ENCODE measurements at places on chromosomes 12 and 14. TPM values are rescaled to one million over a fixed set of nuclear protein-coding genes. Genes with fewer than 3 reads are reported as not detected.

- no peak overlapping the region for H3K4me3 ChIP-seq
- no peaks in the 10 kb centered on the region for H3K4me1 ChIP-seq
- no peaks in the 10 kb centered on the region for H3K27me3 ChIP-seq
Measured at GRCh38 chr12:66942741-66943465, 264.0 kb upstream of the GRIP1 start.

GRCh38 chr14:22448905-22449599 lies 140.0 kb downstream of the DAD1 start:
- no peak overlapping the region for H3K27ac ChIP-seq
- DNase-seq, result no peak
- H3K4me3 ChIP-seq, result no peak overlapping the region
- H3K36me3 ChIP-seq, result no peaks in the 10 kb centered on the region

DNA sequence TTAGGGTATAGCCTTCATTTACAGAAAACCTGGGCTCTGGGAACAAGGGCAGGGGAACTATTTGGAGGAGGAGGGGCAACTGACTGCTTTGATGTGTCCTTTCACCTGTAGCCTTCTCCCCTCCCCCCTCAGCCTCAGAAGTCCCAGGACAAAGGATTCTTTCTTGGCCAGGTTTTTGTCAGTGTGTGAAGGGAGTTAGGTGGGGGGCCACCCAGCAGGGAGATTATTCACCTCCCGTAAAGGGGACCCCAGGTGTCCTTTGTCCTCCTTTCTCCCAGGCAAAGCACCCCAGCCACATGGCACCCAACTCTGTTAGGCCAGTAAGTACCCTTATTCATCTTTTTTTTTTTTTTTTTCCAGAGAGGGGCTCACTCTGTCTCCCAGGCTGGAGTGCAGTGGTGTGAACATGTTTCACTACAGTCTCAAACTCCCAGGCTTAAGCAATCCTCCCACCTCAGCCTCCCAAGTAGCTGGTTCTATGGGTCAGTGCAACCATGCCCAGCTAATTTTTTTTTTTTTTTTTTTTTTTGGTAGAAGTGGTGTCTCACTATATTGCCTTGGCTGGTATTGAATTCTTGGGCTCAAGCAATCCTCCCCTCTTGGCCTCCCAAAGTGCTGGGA lies 723 bp upstream of the NFE2 start:
- DNase-seq, result no peak
- no peaks in the 10 kb centered on the region for H3K27me3 ChIP-seq
- no peak overlapping the region for H3K4me3 ChIP-seq
- H3K36me3 ChIP-seq, result no peaks in the 10 kb centered on the region
- no peaks in the 10 kb centered on the region for H3K4me1 ChIP-seq
- no peak overlapping the region for H3K27ac ChIP-seq

GRCh38 chr14:77212097-77212870 lies 30.7 kb downstream of the TMEM63C start:
- DNase-seq, result no peak
- H3K27ac ChIP-seq, result no peak overlapping the region
- H3K4me3 ChIP-seq, result no peak overlapping the region
- no peaks in the 10 kb centered on the region for H3K36me3 ChIP-seq
- H3K27me3 ChIP-seq, result no peaks in the 10 kb centered on the region
- peaks cover 9% of the 10 kb centered on the region for H3K4me1 ChIP-seq

- H3K27me3 ChIP-seq, result no peaks in the 10 kb centered on the region
- H3K4me1 ChIP-seq, result no peaks in the 10 kb centered on the region
- no peak for DNase-seq
Measured at GRCh38 chr12:3043406-3043805, 33.8 kb upstream of the TSPAN9 start.

DNA sequence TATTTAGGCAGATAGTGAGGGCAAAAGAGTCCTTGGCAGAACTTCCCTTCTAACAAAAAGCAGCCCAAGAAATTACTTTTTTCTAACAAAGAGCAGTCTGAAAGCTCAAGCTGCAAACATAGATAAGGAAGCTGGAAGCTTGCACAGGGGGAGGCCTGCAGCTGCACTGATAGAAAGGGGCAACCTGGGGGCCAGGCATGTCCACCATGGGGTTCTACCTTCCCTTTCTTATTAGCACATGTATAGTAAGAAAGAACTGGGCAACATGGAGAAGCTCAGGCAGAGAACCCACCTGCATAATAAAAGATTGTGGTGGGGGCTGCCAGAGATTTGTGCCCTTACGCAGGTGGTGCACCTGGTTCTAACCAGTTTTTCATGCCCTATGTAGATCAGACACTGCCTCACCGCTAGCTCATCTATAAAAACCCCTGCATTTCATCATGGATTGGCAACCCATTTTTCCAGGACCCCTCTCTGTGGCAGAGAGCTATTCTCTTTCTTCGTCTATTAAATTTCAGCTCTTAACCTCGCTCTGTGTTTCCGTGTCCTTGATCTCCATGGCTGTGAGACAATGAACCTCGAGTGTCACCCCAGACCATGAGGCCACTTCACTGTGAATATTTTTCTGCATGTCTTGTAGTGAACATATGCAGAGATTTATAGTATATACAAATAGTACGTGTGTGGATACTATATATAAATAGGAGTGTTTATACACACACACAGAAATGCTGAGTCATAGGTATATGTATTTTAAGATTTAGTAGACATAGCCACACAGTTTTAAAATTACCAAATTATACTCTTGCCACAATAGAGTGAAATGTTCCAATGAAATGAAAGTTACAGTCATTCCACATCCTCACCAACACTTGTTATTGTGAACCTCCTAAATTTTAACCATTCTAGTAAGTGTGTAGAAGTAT lies 53.0 kb downstream of the PEX5 start:
- H3K4me1 ChIP-seq, result no peaks in the 10 kb centered on the region
- no peaks in the 10 kb centered on the region for H3K36me3 ChIP-seq
- no peak for DNase-seq
- no peak overlapping the region for H3K27ac ChIP-seq
- H3K27me3 ChIP-seq, result peaks cover 11% of the 10 kb centered on the region

DNA sequence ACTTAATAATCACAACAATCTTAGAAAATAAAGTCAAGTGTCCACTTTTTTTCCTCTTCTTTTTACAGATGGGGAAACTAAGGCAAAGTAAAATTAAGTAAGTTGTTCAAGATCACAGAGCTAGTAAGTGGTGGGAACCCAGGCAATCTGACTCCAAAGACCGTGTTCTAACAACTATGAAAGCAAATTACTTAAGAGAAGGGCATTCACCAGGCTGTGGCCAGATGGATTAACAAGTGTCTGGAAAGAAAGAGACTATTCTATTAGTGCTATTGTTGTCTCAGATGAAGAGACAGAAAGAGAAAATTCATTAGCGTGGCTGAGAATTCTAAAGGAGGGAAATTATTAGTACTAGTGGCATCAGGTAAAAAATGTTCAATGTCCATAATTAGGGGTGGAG lies 48.5 kb downstream of the FGD6 start:
- no peaks in the 10 kb centered on the region for H3K27me3 ChIP-seq
- no peak overlapping the region for H3K27ac ChIP-seq
- no peak overlapping the region for H3K4me3 ChIP-seq

DNA sequence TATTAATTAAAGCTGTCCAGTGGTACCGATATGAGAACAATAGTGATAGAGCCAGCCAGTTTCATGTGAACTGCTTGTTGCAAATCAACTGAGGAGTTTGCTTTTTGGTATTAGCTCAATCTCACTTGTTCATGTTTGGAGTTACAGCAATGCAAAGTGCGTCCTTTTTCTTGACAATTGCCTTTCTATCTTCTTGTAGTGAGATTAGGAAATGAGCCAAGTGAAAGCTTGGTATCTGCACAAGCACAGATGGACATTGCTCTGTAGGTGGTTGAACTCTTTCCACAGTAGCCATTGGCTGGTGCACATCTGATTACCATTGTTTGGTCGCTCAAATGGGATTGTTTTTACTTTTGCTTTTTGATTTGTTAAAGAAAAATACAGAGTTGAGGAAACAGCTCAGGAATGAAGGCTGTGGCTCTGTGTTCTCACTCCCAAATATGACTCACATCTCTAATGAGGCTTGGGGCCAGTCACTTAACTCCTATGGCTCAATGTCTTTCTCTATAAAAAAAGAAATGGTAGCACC lies 241.4 kb downstream of the BMP4 start:
- no peak overlapping the region for H3K27ac ChIP-seq
- no peak overlapping the region for H3K4me3 ChIP-seq
- no peaks in the 10 kb centered on the region for H3K36me3 ChIP-seq
- DNase-seq, result no peak
- no peaks in the 10 kb centered on the region for H3K27me3 ChIP-seq
- H3K4me1 ChIP-seq, result no peaks in the 10 kb centered on the region

DNA sequence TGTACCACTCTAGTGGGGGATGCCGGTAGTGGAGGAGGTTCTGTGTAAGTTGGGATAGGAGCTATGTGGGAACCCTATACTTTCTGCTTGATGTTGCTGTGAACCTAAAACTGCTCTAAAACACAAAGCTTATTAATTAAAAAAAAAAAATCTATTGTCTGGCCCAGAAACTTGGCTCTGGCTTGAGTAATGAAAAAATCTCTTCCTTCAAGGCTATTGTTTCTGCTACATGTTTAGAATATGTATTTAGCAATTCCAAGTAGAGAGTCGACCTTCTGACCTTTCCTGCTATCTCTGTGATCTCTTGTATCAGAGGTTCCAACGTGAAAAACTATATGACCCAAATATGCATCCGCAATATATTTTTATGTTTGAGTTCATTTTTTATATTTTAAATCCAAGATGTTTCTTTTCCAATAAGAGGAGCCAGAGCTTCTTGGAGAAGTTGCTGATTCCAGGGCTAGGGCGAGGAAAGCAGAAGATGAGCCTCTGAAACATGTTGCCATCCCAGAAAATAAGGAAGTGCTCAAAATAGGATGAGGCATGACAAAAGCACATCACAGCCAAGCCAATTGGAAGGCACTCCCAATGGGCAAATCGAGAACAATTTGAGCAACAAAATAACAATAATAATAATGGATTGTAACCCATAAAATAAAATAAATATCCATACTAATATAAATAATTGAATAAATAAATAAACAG lies 184.6 kb upstream of the TMEM260 start:
- no peak overlapping the region for H3K27ac ChIP-seq
- no peaks in the 10 kb centered on the region for H3K27me3 ChIP-seq
- no peak overlapping the region for H3K4me3 ChIP-seq
- H3K36me3 ChIP-seq, result no peaks in the 10 kb centered on the region

DNA sequence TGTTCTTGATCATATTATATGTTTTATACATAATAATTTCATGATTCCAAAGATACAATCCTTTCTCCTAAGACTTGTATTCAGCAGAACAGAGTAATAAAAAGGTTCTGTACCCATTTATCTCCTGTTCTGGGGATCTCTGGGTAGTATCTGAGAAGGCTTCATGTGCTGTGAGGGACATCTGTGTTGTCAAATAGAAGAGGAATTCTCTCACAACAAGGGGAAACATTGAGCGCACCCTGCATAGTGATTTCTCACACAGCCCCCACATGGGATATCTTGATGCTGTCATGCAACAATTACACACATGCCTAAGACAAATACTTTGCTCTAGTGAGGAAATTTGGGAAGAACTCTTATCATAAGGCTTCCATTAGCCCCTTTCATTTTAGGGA lies 101.8 kb upstream of the ATF1 start:
- H3K4me3 ChIP-seq, result no peak overlapping the region
- H3K4me1 ChIP-seq, result peaks cover 7% of the 10 kb centered on the region
- H3K27ac ChIP-seq, result no peak overlapping the region
- DNase-seq, result no peak
- H3K36me3 ChIP-seq, result peaks cover 3% of the 10 kb centered on the region

- no peaks in the 10 kb centered on the region for H3K36me3 ChIP-seq
- no peak for DNase-seq
- H3K4me1 ChIP-seq, result no peaks in the 10 kb centered on the region
- no peaks in the 10 kb centered on the region for H3K27me3 ChIP-seq
Measured at GRCh38 chr14:38339696-38340095, 83.8 kb upstream of the CLEC14A start.

DNA sequence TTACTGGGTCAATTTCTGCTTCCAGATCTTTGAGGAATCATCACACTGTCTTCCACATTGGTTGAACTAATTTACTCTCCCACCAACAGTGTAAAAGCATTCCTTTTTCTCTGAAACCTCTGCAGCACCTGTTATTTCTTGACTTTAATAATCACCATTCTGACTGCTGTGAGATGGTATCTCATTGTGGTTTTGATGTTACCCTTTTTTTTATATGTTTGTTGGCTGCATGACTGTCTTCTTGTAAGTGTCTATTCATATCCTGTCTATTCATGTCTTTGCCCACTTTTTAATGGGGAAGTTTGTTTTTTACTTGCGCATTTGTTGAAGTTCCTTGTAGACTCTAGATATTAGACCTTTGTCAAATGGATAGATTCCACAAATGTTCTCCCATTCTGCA lies 324.9 kb downstream of the NAV3 start:
- DNase-seq, result no peak
- no peak overlapping the region for H3K4me3 ChIP-seq
- no peak overlapping the region for H3K27ac ChIP-seq

GRCh38 chr14:104678346-104678745 lies 11.1 kb upstream of the INF2 start:
- DNase-seq, result no peak
- no peak overlapping the region for H3K27ac ChIP-seq
- no peak overlapping the region for H3K4me3 ChIP-seq
- H3K27me3 ChIP-seq, result no peaks in the 10 kb centered on the region

Gene KCNC2
- polyA plus RNA-seq, result not detected

Gene PPFIA2
- 0.47 TPM for polyA plus RNA-seq

Gene LHX5
- not detected for polyA plus RNA-seq

Gene LRRC9
- polyA plus RNA-seq, result not detected

Gene AREL1
- 35.1 TPM for polyA plus RNA-seq

Measured in SK-N-SH (cell line).